ENCODE measurements at places on chromosomes 6 and 20.

- DNase-seq = no peak
Measured at GRCh38 chr6:74343804-74344203, 647.8 kb downstream of the CD109 start.

GRCh38 chr20:59944726-59945125 is 4.5 kb downstream of the FAM217B start:
- DNase-seq = no peak

DNA sequence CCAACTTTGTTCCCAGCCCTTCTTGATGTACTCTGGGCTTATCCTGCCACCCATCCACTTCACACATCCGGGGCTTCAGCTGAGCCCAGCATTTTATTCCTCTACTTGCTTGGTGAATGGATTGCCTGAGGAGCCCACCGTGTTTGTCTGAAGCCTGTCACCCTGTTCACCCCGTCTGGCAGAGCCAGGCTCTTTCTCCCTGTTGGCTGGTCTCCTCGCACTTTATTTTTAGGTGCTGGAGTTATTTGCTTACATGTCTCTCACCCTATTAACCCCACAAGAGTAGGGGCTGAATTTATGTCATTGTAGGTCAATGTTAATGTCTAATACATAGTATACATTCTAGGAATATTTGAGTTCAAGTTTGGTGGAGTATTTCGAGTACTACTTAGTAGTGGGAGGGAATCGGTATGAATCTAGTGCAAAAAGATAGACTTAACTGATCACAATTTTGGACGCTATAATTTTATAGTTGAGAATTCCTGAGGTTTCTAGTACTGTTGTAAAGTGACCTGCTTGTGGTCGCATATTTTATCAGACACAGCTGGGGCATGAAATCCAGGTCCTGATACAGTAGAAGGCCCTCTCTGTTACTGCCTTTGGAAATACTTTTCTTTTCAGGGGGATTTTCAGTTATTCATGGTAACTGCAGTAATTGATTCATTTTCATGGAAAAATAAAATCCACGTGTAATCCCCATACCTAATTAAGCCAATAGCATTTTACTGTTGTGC is 10.8 kb downstream of the JARID2 start:
- DNase-seq = no peak

- peak; percentile 60 for DNase-seq
Measured at GRCh38 chr6:56851074-56851473, 103.8 kb upstream of the BEND6 start.

GRCh38 chr20:9287826-9288225 is 218.9 kb downstream of the PLCB4 start:
- DNase-seq = no peak

- no peak for DNase-seq
Measured at GRCh38 chr6:112251171-112251875, 3.0 kb downstream of the LAMA4 start.

DNA sequence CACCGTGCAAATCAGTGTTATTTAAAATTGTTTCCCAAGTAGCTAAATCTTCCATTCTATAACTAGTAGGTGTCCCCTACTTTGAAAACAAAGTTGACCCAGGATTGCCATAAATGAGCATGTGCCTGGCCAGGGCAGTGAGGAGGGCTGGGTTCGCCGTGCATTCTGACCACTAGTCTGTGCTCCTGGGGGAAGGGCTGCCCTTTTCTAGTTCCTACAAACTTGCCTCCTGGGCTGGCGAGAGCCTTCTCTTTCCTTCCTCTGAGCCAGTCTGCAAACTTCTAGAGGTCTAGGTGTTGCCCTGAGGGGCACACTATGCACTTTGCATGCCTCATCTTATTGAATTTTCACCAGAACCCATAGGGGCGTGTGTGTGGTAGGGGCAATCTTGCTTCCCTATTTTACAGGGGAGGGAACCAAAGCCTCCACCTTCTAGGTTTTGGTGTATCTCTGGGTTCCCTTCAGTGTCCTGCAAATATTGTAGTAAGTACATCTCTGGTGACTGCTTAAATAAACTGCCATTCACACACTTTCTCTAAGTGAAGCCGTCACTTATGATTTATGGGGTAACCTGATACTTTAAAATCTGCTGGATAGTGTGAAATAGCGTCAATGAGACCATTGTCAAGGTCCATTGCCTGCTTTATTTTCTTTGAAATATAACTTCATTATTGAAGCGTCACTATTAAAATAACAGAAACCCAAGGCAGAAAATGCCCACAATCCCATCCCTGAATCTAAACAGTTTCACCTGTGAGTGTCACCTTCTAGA is 42.2 kb downstream of the CDH26 start:
- no peak for DNase-seq

- no peak for DNase-seq
Measured at GRCh38 chr20:32191422-32191821, 16.1 kb downstream of the PLAGL2 start.
